ENCODE measurements at places on chromosomes 13 and 19.

DNA sequence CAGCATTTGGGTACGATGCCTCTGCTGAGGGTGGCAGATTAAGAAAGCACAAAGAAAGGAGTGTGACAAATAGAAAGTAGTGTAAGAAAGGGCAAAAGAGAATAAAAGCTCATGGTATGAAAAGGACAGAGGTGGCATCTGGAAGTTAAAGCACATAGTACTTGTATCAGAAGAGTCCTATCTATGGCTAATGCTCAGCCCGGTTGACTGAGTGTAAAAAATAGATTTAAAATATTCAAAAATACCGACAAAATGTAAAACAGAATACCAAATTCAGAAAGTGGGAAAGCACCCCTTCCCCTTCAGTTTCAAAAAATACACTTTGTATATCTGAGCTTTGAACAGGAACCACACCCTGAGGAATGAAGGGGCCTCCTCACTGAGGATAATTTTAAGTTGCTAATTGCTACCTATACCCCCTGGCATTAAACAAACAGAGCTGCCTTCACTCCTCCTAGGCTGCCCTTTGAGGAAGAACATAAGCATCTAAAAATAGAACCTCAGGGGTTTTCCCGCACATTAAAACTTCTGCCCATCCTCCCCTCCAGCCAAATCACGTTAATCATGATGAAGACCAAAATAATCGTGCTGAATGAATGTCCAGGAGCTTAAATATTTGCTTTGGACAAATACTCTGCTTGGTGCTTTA lies 43.3 kb downstream of the DLEU7 start:
- no peak for DNase-seq

- no peak for DNase-seq
Observed at GRCh38 chr19:10137751-10138682, 18.3 kb upstream of the EIF3G start.

- DNase-seq, result no peak
Observed at GRCh38 chr13:37795326-37795725, 74.2 kb downstream of the TRPC4 start.

GRCh38 chr19:45294291-45295029 lies 28.2 kb downstream of the CKM start:
- no peak for DNase-seq

GRCh38 chr13:46662690-46663089 lies 109.7 kb downstream of the LRCH1 start:
- no peak for DNase-seq

Measured in activated CD4-positive, alpha-beta T cell treated with anti-CD3 and anti-CD28 coated beads, Interleukin-2, Interleukin-6, amounts not matched to agents 100 ng/mL and 50 ng/mL, durations not matched to agents 16 hours and 8 hours (primary cell).